ENCODE measurements at places on chromosomes 12 and 14. TPM values are rescaled to one million over a fixed set of nuclear protein-coding genes. Genes with fewer than 3 reads are reported as not detected.

GRCh38 chr12:118249547-118249946, 113.6 kb downstream of the PEBP1 start:
- no peak for DNase-seq

- no peak for DNase-seq
Observed at GRCh38 chr12:120350576-120351350, 18.2 kb downstream of the MSI1 start.

GRCh38 chr12:4440187-4440941, 5.3 kb downstream of the FGF6 start:
- DNase-seq: no peak

- DNase-seq: no peak
Observed at GRCh38 chr14:93426750-93427149, 4.0 kb upstream of the UNC79 start.

GRCh38 chr12:2341051-2341751, 288.4 kb downstream of the CACNA1C start:
- no peak for DNase-seq

DNA sequence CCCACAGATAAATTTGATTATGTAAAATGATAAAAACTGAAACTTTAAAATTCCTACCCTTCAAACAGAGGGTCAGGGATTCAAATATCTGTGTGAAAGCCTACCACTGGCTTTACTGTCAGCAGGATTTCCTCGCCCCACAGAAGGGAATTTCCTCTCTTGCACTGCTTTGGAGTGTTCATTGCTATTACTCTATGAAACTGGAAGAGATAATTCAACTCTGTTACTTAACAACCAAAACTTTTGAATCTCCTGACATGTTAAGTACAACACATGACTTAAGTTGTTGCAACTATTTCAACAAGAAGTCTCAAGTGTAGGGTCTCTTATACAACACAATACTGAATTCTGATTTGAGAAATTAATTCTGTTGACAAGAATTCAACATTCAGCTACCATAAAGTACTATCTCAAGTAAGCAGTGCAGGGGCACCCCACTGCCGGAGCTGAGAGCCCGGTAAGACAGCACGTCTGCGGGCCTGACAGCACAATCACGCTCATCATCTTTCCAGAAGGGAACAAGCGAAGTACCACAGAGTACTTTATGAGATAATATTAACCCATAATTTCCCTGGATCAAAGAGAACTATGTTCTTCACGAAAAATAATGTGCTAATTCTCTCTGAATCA, 22.9 kb downstream of the DICER1 start:
- no peak for DNase-seq

- no peak for DNase-seq
Observed at GRCh38 chr12:11951209-11951608, 119.5 kb upstream of the BCL2L14 start.

DNA sequence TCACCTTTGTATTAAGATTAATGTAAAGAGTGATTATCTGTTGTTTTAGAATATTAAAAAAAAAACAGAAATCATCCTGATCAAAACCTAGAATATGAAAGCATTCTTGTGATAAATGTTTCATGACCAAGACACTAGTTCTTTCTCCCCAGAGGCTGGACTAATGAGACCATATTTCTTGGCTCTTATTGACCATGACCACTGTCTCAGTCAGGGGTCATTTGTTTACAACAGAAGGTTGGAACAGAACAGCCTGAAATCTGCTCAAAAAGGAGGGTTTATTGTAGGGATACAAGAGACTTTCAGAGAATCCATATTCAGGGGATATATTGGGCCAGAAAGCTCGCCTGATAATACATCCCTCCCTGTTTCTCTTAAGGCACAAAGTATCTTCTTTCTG, 87.7 kb downstream of the TMEM30B start:
- no peak for DNase-seq

- DNase-seq: no peak
Observed at GRCh38 chr14:76348898-76349297, 27.0 kb upstream of the ESRRB start.

DNA sequence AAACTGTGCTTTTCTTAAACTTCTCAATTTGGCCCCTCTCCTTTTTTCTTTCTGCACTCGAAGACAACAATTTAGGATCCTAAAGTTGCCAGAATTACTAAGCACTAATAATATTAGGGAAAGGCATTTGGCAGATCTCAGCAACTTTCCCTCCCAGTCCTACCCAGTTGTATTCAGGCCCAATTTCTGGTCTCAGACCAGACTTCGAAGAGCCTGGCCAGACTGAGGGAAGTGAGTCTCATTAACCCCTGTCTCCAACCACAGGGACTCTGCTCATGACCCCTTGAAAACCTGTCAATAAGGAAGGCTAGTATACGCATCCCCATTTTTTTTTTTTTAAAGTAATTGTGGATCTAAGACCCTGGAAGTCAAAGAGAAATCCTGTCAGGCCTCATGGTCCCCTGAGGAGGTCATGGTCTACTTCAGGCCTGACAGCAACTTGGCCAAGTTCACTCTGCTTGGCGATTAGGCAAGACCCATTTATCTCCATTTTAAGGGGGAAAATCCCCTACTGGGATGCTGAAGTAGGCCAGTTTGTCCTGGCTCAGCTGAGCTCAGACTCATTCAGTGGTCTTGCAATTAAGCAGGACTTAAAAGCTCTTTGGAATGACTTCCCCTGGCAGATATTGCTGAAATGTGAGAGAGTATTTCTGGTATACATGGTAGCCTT, 521.0 kb downstream of the FUT8 start:
- DNase-seq: no peak

The HOXC5 gene
- 0.50 TPM for total RNA-seq

The POTEG gene
- not detected for total RNA-seq

The CPNE6 gene
- total RNA-seq: not detected

The PIWIL1 gene
- total RNA-seq: not detected

The CCDC197 gene
- total RNA-seq: not detected

The MMP14 gene
- total RNA-seq: 195 TPM

The LRTM2 gene
- not detected for total RNA-seq

Measured in omental fat pad (tissue), 4 donors.